ENCODE measurements at places on chromosomes 2 and 18.
A peak's percentile ranks its signal among the peaks of the same experiment; 100 is the strongest.

GRCh38 chr2:176123411-176124109 is 1.0 kb downstream of the HOXD9 start:
- DNase-seq = no peak

GRCh38 chr18:21820033-21820810 is 79.6 kb downstream of the MIB1 start:
- DNase-seq = no peak

GRCh38 chr18:37709740-37710139 is 144.1 kb upstream of the CELF4 start:
- no peak for DNase-seq

- no peak for DNase-seq
These were observed 72.3 kb upstream of the PSME4 start for GRCh38 chr2:54042897-54043620.

DNA sequence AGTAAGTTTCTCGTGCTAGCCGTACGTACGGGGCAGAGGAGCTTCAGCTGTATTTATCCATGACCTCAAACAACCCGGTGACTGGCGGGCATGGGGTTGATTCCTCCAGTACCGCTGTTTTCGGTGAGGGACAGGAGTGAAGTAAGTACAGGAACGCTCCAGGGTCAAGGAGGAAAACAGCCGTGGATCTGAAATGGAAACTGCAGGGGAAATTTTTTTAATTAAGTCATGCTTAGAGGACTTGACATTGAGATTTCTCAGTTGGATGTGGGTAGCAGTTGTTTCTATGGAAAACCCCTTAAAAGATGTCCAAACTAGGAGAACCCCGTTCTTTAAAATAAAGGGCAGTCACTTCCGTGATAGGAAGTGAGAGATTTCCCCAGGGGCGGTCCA is 1.2 kb downstream of the RAB12 start:
- no peak for DNase-seq

DNA sequence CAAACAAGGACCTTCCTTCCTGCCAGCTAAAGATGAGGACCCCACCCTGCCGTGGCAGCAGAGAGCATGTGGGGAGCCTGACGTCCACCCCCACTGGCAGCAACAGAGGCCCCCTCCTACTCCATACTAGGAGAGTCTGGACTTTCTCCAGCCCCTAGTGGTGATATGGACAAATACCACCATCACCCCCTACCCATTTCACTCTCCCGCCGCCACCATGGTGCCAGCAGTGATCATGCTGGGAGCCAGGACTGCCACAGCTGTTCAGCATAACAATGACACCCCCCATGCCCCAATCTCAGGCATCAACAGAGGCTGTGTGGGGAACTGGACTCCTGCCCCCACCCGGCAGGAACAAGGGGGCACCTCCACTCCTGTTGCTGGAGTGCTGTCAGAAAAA is 42.7 kb upstream of the ATP9B start:
- no peak for DNase-seq

DNA sequence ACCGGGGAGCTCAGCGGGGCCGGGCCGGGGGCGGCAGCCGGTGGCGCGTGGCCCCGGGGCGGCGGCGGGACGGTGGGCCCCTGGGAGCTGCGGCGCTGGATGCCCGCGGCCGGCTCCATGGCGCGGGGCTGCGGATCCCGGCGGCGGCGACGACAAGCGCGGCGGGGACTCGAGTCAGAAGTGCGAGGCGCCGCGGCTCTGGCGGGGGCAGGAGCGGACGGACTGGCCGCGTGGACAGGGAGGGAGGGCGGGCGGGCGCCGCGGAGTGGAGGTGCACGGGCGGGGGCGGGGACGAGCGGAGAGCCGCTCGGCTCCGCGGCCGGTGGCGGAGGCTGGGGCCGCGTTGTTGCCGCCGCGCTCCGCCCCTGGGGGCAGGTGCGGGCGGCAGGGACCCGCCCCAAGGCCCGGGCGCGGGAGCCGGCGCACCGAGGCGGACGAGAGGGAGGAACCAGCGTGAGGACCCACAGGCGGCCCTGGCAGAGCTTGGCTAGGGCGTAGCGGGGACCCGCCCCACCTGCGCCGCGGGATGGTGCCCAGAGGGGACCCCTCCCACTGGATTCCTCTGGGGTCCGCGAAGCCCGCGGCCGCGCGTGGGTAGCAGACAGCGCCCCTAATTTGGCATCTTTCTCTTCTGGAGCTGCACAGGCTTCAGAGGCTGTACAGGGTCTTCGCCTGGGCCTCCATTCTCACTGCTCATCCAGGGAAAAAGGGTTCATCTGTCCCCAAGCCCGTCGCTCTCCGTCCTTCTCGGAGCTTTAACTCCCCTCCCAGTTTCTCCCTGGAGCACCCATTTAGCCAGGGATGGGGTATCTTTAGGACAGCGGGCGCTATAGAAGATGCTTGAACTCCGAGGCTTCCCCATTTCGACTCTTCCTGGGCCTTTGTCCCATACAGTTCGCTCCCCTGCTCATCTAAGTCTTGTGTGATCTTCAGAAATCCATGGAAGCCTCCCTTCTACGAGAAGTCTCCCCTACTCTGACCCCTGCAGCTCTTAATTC is at the start of gene TMEM163:
TMEM163 (minus strand) TSS at position 184 of the 998 bp plus-strand sequence.
- DNase-seq = no peak

DNA sequence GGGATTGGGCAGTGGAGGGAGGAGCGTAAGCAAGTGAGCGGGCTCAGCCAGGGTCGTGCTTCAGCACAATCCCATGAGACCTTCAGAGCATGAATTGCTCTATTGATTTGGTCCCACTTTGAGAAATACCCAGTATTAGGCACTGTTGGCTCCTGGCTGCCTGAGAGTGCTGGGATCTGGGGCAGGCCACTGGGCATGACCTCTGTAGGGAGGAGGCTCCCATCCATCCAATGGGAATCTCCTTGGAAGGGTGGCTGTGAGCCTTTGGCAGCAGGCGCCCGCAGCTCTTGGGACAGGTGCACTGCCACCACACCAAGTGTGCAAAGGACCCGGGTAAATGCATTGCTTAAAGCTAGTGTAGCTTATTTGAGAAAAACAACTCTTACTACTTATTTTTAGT is 137.5 kb downstream of the LDLRAD4 start:
- DNase-seq = no peak

DNA sequence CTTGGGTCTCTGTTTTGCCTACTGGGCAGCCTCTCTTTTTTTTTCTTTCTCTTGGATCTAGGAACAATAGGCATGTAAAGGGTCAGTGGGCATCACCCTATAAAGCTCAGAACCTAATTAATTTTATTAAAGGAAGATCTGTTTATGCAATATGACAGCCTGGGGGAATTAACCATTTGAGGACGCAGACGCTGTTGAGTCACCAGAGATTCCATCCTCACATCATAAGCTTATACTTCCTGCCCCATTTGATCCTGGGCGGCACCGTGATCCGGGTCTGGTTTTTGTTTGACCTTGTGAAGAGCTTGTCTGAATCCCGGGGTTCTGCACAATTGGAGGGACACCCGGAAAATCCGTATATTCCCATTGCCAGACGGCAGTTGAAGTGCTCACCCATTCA is 16.8 kb upstream of the BCL11A start:
- DNase-seq = no peak

GRCh38 chr2:189557373-189557772 is 23.2 kb downstream of the SLC40A1 start:
- no peak for DNase-seq

DNA sequence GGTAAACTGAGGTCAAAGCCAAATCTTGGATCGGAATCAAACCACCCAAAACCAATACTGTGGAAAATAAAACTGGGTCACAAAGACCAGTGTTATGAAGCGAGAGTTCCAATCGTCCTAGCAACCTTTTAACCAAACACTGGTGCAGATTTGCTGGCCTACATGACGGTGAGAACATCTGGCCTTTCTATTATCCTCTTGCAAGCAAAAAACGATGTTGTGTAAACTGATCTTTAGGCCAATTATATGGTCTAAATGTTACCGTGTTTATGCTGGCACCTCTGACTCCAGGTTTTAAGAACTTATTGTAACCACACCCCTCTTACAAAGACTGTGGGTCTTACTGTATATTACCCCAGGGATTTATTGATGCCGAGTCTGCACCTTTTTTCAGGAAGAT is 145.9 kb downstream of the GFPT1 start:
- no peak for DNase-seq

- peak; percentile 44 for DNase-seq
These were observed at the start of gene CDCA7 for GRCh38 chr2:173354582-173355131. TSS of gene CDCA7 (plus strand) at chr2:173354872. CDS start at chr2:173354964, 92 bp downstream.

GRCh38 chr18:22961156-22961555 is 28.0 kb downstream of the RBBP8 start:
- DNase-seq = no peak

Measured in activated CD4-positive, alpha-beta T cell treated with anti-CD3 and anti-CD28 coated beads for 24 hours (primary cell).